ENCODE measurements at places on chromosomes 2 and 18.

DNA sequence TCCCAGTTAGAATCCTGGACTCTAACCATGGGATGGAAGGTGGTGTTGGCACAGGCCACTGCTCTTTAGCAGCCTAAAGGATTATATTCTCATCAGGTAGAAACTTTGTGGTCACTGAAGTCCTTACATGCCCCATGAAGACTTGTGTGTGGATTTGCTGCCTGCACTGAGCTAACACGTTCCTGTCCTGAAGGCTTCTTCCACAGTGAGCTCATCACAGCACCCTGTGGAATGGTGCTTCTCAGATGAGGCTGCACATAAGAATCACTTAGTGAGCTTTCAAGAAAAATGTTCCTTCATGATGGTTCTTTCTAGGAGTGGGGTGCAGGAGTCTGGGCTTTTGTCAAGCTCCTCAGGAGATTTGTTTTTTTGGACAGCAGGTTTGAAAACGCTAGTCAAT is 26.8 kb downstream of the STAMBP start:
- DNase-seq: no peak

DNA sequence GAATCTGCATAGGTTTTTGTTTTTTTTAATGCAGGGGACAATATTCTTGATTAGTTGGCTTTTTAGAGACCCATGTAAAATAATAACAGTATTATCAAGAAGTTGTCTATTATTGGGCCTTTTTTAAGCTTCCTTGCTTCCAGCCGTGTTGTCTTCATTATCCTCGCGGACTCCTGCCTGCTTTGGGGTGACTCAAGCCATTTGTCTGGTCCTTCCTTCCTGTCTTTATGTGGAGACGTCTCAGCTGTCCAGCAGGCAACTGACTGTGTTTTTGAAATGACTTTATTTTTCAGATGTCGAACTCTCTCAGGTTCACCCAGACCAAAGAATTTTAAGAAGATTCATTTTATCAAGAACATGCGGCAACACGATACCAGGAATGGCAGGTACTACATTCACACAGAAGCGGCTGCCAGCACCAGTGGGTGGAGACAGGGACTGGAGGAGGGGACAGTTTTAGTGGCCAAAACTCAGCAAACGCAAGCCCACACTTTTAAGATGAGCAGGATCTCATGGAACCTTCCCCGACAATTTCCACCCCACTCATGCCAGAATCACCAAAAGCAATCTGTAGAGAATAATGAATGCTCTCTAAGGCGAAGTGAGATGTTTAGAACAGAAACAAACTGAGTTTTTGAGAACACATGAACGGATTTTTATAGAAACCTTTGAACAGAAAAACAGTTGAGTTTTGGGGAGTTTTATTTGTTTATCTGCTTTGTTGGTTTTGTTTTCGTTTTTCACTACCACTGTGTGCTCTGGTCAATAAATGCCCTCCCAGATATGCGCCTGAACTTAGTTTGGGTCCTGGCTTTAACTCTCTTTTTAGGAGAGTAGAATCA is 59.1 kb downstream of the CABLES1 start:
- no peak for DNase-seq

DNA sequence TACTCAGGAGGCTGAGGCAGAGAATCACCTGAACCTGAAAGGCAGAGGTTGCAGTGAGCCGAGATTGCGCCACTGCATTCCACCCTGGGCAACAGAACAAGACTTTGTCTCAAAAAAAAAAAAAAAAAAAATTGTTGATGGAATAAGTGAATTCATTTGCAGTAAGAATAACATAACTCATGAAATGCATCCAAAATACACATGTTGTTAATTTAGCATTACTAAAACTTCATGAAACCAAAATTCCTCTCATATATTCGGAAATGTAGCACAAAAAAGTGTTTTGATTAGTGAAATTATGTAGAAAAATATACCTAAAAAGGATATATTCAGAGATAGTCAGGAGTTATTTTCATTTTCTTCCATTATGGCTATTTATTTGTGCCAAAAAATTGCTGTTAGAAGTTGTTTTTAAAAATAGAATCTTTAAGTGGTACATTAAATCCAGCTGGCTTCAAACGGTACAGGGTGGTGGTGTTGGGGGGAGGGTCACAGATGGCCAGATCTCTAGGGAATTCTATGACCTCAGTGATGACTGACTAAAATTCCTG is 78.2 kb upstream of the UGP2 start:
- DNase-seq: no peak

GRCh38 chr2:158056875-158057274 is 44.8 kb upstream of the UPP2 start:
- DNase-seq: no peak

DNA sequence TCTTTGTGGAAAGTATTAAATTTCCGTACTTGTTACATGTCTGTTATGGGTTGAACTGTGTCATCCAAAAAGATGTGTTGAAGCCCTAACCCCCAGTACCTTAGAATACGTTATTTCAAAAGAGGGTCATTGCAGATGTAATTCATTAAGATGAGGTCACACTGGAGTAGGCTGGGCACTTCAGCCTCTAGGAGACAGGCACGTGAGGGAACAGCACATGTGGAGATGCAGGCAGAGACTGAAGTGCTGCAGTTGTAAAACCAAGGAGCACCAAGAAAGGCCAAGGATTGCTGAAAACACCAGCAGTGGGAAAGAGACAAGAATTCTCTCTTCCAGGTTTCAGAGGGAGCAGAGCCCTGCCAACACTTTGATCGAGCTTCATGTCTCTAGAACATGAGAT is 4.6 kb upstream of the RHBDD1 start:
- no peak for DNase-seq

- no peak for DNase-seq
Observed at GRCh38 chr18:44625386-44625785, 55.3 kb upstream of the SETBP1 start.

DNA sequence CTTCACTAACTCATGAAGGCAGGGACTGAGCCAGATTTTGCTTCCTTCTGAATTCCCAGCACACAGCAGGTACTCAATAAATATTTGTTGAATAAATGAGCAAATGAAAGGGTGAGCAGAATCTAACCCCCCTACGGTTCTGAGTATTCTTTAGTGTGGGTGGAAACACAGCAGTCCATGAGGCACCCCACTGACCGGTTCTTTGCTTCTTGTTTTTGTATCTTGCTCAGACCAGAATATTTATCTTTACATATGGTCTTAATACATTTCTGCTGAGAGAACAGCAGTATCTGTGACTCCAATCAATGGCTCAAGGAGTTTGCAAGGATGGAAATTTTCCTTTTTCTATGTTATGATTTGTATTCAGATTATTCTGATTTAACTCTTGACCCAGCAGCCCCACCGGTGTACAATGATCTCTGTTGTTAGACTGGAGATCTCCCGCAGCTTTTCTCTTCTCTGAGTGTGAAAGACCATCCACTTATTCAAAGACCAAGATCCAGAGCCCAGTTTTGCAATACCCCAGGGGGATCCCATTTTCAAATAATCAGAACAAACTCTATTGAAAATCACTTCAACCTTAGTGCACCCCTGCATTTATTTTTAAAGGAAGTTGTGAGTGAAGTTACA is 506.5 kb upstream of the TNP1 start:
- DNase-seq: no peak

- no peak for DNase-seq
Observed at GRCh38 chr2:60502144-60502543, 51.3 kb downstream of the BCL11A start.

- DNase-seq: no peak
Observed at GRCh38 chr2:151260573-151261230, 961 bp downstream of the RBM43 start.

DNA sequence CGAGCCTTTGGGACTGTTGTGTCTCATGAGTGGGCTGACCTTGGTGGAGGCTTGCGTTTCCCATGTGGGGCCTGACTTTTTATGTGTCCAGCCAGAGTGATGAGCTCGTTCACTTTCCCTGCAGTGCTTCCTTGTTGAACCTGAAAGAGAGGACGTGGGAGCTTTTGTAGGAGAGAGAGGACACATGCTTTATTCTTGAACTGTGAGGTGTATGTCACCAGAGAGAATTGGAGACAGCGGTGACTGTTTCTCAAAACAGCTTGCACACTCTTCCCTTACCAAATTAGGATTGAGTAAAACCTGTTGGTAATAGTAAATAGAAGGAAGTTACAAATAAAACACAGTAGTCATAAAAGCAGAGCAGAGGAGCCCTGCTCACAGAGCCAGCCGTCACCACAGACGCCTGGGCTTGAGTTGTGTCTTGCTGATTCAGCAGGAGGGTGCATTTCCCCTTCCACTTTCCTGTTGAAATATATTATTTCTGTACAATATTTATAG is 60.7 kb downstream of the INPP4A start:
- DNase-seq: no peak

- DNase-seq: no peak
Observed at GRCh38 chr18:78071776-78072175, 822.1 kb downstream of the GALR1 start.

- no peak for DNase-seq
Observed at GRCh38 chr2:151363709-151364108, 6.3 kb downstream of the TNFAIP6 start.

DNA sequence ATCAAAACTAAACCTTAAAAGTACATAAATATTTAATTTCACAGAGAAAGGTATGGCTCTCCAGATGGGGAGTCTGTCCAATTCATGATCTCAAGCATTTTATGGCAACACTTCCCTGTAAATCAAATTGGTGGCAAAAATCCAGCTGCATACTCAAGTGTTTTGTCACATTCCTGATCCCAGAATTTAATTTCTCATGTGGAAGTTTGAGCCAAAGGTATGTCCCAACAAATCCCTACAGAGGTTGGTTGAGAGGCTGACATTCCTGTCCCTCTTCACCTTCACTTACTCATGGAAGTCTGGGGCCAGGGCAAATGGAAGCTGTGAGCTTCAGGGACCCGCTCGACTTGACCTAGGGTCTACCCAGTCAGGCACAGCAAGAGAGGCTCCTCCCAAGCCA is 17.7 kb downstream of the KLF7 start:
- no peak for DNase-seq

DNA sequence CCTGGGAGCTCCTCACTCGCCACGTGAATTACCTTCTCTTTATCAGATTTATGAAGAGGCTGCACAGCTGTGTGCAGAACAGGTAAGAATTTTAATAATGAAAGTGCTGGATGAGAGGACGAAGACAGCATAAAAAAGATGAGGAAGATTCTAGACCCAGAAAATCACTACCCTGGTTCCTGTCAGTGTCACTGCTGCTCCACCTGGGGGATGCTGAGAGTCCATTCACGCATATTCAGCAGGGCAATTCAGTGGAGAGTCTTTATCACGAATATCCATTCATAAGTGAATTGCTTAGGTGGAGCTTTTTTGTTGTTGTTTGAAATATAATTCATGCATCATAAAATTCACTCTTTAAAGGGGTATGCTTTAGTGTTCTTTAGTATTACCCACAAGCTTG is 52.0 kb downstream of the MRPL33 start:
- no peak for DNase-seq

GRCh38 chr2:179429597-179429996 is 165.0 kb upstream of the SESTD1 start:
- no peak for DNase-seq

DNA sequence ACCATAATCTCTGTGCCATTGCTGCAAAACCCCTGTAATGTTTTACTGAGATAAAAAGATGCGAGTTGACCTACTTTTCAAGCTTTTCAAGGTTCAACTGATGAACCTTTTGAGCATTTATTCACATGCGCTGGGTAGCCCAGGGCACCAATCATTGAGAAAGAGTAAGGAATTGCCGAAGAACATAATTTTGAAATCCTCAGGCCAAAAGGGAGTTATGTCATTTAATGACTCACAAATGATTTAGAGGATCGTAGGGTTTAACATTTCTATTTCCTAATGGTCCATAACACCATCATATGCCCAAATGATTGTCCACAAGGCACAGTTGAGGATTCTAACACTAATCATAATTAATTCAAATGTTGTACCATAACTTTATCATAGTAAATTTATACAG is 20.2 kb upstream of the DLX1 start:
- DNase-seq: no peak

- no peak for DNase-seq
Observed at GRCh38 chr2:157393348-157393747, 50.5 kb downstream of the CYTIP start.

GRCh38 chr18:53795610-53796009 is 428.9 kb downstream of the MBD2 start:
- no peak for DNase-seq

DNA sequence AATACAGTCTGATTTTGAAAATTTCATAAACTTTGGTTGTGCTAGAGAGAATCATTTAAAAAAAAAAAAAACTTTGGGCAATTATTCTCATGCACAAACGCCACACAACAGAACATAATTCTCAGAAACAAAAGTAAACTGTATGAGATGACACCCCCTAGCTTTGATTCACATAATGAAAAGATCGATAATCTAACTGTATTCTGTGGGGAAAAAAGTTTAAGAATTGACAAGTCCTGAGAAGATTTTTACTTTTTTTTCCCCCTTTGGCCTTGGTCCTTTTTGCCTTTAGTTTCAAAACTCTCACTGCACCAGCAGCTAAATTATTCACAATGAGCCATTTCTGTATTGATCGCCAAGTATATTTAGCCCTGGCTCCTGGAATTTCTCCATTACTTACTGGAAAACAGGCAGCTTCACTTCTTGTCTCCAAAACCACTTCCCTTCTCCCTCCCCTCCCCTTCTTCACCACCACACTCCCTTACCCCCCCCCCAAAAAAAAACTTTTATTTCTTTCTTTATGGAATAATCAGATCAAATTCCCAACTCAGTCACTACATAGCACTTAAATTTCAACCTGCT is 2.0 kb downstream of the IKZF2 start:
- no peak for DNase-seq

GRCh38 chr2:217710211-217710765 is 292.5 kb downstream of the TNS1 start:
- DNase-seq: no peak

- no peak for DNase-seq
Observed at GRCh38 chr2:225493420-225494099, 94.0 kb downstream of the NYAP2 start.

GRCh38 chr2:20481798-20482405 is 35.0 kb downstream of the RHOB start:
- DNase-seq: no peak

DNA sequence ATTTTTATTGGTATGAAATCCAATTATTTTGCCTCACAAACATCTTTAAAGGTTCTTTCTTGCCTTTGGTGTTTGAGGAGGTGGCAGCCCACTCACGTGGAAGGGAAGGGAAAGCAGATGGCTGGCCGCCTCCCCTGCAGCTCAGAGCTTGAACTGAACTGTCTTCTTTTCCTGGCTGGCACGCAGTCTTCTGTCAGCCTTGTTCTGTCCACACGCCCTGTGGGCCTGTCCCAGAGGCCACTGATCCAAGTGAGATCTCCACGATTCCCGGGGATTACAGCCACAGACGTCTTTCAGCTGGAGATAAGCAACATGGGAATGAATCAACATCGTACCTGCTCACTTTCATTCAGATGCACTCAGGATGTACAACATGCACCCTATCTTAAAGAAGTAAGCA is 73.3 kb downstream of the TMEM18 start:
- DNase-seq: no peak

GRCh38 chr2:73307720-73308119 is 14.4 kb upstream of the EGR4 start:
- no peak for DNase-seq

- DNase-seq: no peak
Observed at GRCh38 chr2:240685771-240686371, 3.2 kb upstream of the AQP12B start.

- DNase-seq: no peak
Observed at GRCh38 chr2:197216361-197216979, 94.1 kb downstream of the ANKRD44 start.

All from activated CD4-positive, alpha-beta T cell treated with anti-CD3 and anti-CD28 coated beads for 1 hour (primary cell).